Smooth muscle cell of bladder (primary cell): ENCODE measurements at places on chromosomes 6 and 20. TPM values are rescaled to one million over a fixed set of nuclear protein-coding genes. Genes with fewer than 3 reads are reported as not detected.

The VSTM2L gene
- 0.85 and 1.1 TPM in 2 replicates for total RNA-seq

The FAM162B gene
- total RNA-seq = 1.4 and 1.8 TPM in 2 replicates

The WFDC10B gene
- total RNA-seq = 0.14 TPM in 1 of 2 replicates, not detected in the other

The RIPOR3 gene
- 21.7 and 37.7 TPM in 2 replicates for total RNA-seq

The EPHA7 gene
- total RNA-seq = under 0.01 and 0.37 TPM in 2 replicates

The CLPSL1 gene
- not detected in 2 replicates for total RNA-seq

The PI3 gene
- total RNA-seq = not detected in 2 replicates

The ADGB gene
- not detected in 2 replicates for total RNA-seq

The TCP11 gene
- 0.14 TPM in 1 of 2 replicates, not detected in the other for total RNA-seq

The IPCEF1 gene
- 0.09 and 0.43 TPM in 2 replicates for total RNA-seq

The BLOC1S5 gene
- total RNA-seq = 13.2 and 14.6 TPM in 2 replicates

The TRDN gene
- not detected in 2 replicates for total RNA-seq

The OR12D3 gene
- not detected in 2 replicates for total RNA-seq

The IGF2R gene
- total RNA-seq = 137 and 220 TPM in 2 replicates

The CAP2 gene
- total RNA-seq = 4.0 and 9.5 TPM in 2 replicates

The TRIM15 gene
- total RNA-seq = not detected in 2 replicates

The TMEM244 gene
- not detected in 2 replicates for total RNA-seq

The THBS2 gene
- 423 and 1,330 TPM in 2 replicates for total RNA-seq

The ID4 gene
- total RNA-seq = 8.0 and 10.2 TPM in 2 replicates

The SLC52A3 gene
- not detected in 2 replicates for total RNA-seq

The UFL1 gene
- total RNA-seq = 30.7 and 31.0 TPM in 2 replicates

The MATN4 gene
- total RNA-seq = not detected in 2 replicates

The ZBTB46 gene
- total RNA-seq = 4.6 and 9.7 TPM in 2 replicates

The TRIM10 gene
- total RNA-seq = not detected in 2 replicates

The TAAR5 gene
- total RNA-seq = not detected in 2 replicates

The TPBG gene
- 29.3 and 53.2 TPM in 2 replicates for total RNA-seq

The GJA10 gene
- total RNA-seq = not detected in 2 replicates

The PROCR gene
- total RNA-seq = 50.8 and 120 TPM in 2 replicates

The MPC1 gene
- 19.3 and 24.6 TPM in 2 replicates for total RNA-seq

The ALDH8A1 gene
- 0.28 and 0.46 TPM in 2 replicates for total RNA-seq

The PHACTR3 gene
- not detected in 2 replicates for total RNA-seq

The PLA2G7 gene
- total RNA-seq = 0.09 TPM in 1 of 2 replicates, not detected in the other

The ENPP5 gene
- 0.46 and 0.85 TPM in 2 replicates for total RNA-seq

The SLC29A1 gene
- total RNA-seq = 3.1 and 6.2 TPM in 2 replicates

The TMEM170B gene
- total RNA-seq = 2.1 TPM in 2 replicates

The CALHM5 gene
- 8.0 and 8.7 TPM in 2 replicates for total RNA-seq

The GUCA1A gene
- 0.09 TPM in 1 of 2 replicates, not detected in the other for total RNA-seq

The CTCFL gene
- not detected in 2 replicates for total RNA-seq

The MTRF1L gene
- 12.8 and 13.8 TPM in 2 replicates for total RNA-seq

The SPDEF gene
- under 0.01 TPM in 1 of 2 replicates, not detected in the other for total RNA-seq

The PLEKHG1 gene
- 2.7 and 4.8 TPM in 2 replicates for total RNA-seq

The CST11 gene
- total RNA-seq = 0.28 TPM in 1 of 2 replicates, not detected in the other

The NFKBIL1 gene
- 27.3 and 31.5 TPM in 2 replicates for total RNA-seq

The PPP1R14C gene
- total RNA-seq = 0.28 and 0.65 TPM in 2 replicates

The ADAM33 gene
- total RNA-seq = 21.9 and 44.4 TPM in 2 replicates

The B3GAT2 gene
- not detected in 2 replicates for total RNA-seq

The PRR18 gene
- total RNA-seq = not detected in 2 replicates

The CPXM1 gene
- total RNA-seq = 0.71 and 1.2 TPM in 2 replicates

The HSPA12B gene
- 0.14 and 0.46 TPM in 2 replicates for total RNA-seq

The DZANK1 gene
- total RNA-seq = 0.83 and 0.85 TPM in 2 replicates

The SCUBE3 gene
- total RNA-seq = 1.7 and 1.8 TPM in 2 replicates

The BPIFB1 gene
- not detected in 2 replicates for total RNA-seq
